ENCODE measurements at places on chromosomes 1 and 21.

- no peak for DNase-seq
Observed at GRCh38 chr1:22884806-22885530, 87.7 kb downstream of the LACTBL1 start.

GRCh38 chr1:20521960-20522861 is 14.3 kb upstream of the MUL1 start:
- peak; percentile 73 for DNase-seq

- no peak for DNase-seq
Observed at GRCh38 chr1:14596591-14596990, 1.9 kb upstream of the KAZN start.

- DNase-seq = no peak
Observed at GRCh38 chr1:218369688-218370511, 24.8 kb downstream of the TGFB2 start.

- DNase-seq = no peak
Observed at GRCh38 chr1:31788825-31789256, 24.7 kb upstream of the ADGRB2 start.

- no peak for DNase-seq
Observed at GRCh38 chr1:65079941-65080340, 68.1 kb upstream of the AK4 start.

DNA sequence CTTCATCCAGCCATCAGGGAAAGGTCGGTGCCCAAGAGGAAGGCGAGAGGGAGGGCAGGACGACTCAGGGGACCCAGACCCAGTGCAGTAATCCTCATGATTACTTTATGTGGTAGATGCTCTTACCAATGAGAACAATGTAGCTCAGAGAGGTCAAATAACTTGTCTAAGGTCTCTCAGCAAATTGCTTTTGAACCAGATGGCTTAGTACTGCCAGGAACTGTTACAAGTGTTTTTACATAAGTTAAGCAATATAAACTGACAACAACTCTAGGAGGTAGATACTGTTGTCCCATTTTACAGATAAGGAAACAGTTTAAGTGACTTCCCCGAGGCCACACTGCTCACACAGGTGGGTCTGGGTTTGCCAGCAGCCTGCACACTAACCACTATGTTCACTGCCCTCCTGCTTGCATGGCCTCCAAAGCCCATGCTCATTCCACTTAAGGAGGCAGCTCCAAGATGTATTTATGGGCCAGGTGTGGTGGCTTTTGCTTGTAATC is 111.7 kb downstream of the LACTBL1 start:
- DNase-seq = no peak

GRCh38 chr21:41952568-41953248 is 1.1 kb downstream of the C2CD2 start:
- DNase-seq = peak; percentile 65

DNA sequence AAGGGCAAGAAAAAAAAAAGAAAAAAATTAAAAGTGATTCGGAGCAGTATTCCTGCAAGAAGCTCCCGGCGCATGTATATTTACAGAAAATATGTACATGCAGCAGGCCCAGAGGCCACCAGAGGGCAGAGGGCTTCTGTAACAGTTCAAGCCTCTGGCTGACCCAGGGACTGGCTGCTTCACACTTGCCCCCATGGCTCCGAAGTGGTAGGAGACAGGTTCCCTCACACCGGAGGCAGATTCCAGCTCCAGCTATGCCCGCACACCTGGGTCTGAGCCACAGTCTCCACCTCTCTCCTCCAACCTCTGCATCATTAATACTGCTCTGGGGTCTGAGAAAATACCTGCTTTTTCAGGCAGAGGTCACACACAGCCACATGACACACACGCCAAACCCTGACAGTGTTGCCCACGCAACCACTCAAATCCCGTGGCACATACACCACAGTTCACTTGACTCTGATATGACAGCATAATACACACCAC is 2.2 kb upstream of the ARHGAP30 start:
- DNase-seq = peak; percentile 89
